Upper lobe of right lung (tissue), 1 donor: ENCODE measurements at places on chromosomes 3 and 15.

DNA sequence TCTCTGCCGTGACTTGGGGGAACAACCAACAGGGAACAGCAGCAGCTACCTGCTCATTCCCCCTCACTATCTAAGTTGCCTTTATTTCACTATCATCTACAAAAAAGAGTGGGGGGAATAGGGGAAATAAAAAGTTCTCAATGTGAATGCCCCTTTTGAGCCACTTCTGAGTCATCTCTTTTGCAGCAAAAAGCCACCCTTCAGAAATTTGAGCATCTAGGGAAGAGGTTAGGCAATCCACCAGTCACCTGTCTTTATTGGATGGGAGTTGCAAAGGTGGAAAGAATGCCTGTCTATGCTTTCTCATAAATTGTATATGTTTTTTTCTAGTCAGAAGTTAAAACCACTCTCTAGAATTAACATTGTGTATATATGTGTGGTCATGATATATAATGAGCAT, 41.1 kb downstream of the GPD1L start:
- no peak for DNase-seq

GRCh38 chr15:79130535-79131130, 40.1 kb upstream of the RASGRF1 start:
- DNase-seq = no peak

- DNase-seq = no peak
These were observed 319 bp upstream of the TP63 start for GRCh38 chr3:189630767-189631372.

- no peak for DNase-seq
These were observed 109.8 kb downstream of the EPHA3 start for GRCh38 chr3:89217148-89217685.

DNA sequence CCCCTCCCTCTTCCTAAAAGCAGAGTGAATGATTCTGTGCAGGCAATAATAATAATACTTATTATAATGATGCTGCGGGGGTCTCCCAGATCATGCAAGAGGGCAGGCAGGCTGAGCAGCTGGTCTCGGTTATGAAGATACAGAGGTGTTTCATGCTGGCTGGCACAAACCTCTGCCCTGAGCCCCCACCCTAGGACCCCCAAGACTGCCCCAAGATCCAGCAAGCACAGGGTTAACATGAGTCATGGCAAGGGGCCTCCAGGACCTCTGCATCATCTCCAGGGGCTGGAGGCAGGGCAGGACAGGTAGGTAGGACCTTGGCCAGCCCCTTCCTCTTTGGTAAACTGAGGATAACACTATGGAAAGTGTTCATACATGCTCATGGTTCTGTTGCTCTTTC, 2.7 kb downstream of the MGLL start:
- DNase-seq = no peak

DNA sequence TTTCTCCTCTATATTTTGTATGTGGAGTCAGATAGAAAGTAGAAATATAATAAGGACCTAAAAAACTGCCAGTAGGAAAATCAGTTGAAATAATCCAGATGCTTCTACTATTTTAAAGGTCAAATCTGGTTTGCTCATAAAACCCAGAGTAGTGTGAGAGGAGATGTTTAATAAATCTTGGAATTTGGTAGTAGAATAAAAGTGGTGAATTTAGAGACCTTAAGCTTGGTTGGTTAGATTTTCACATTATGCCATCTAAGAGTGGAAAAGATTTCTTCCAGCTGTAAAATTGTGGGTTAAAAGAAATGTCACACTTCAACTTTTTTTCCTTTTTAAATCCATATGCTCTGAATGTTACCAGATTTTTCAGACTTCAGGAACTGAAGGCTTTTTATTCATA, 266.4 kb upstream of the GOLIM4 start:
- no peak for DNase-seq

- no peak for DNase-seq
These were observed 148 bp downstream of the RBMS3 start for GRCh38 chr3:29281094-29281343.

- no peak for DNase-seq
These were observed 43.4 kb upstream of the SLC6A1 start for GRCh38 chr3:10949197-10949596.

DNA sequence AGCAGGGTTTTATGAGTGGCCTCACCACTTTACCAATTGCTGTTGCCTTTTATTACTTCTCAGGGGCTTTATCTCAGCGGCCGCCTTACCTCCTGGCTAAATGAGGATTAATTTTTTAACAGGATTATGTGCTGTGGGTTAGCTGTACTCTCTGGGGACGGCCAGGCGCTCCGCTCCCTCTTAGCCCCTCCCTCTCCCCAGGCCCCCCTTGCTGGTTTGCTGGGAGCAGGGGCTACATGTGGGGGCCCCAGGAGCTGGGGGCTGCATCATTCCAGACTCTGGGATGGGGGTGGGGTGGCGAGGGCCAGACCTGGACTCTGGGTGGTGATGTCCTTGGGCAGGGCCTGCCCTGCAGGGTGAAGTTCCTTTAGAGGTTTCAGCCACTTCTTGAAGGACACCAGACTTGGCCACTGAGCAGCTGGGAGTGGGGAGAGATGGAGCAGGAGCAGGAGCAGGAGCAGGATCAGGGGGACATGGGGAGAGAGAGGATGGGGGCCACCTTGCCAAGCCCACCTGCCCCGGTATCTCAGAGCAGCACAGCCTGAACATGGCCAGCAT, 196.1 kb downstream of the GOLGA6L6 start:
- peak; percentile 71 for DNase-seq

DNA sequence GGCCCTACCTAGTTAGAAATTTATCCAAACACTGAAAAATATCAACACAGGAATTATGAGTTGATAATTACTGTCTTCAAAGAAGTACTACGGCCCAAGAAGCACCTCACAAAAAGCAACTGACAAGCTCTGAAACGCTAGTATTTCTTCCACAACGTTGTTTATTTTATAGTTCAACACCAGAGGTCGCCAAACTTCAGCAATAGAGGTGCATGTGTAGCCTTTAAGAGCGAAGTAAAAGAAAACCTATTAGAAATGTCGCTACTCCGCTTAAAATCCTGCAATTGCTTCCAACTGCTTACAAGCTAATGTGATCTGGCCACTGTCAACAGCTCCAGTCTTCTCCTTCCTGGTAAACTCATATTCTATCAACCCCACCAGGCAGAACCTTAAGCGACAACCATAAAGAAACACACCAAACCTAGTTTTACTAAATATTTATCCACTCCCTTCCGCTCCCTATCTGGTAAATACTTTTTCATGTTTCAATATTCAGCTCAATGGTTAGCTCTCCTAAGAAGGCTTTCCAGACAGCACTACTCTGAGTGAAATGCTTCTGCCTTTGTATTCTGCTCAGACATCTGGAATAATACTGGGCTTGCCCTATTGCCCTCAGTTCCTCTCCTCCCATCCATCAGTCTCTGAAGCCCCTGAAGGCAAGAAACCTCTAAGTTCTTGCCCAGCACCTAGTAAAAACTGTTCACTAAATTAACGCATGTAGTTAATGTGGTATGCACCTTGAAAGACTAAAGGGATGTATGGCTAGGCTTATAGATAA, 110.2 kb downstream of the NR1I2 start:
- no peak for DNase-seq

DNA sequence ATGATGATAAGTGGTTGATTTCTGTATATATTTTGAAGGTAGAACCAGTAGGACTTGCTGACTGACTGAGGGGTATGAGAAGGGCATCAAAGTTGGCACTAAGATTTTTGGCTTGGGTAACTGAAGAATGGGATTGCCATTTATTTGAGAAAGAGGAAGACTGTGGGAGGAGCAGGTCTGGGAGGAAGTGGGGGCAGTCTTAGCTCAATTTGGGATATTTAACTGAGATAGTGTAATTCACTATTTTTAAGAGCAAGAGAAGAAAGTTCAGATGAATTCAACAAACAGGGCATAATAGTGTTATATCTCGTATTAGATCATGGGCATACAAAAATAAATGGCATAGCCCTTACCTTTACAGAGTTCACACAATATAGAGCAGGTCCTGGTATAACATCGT, 1.7 kb downstream of the BUB1B start:
- DNase-seq = no peak

GRCh38 chr15:50876989-50877360, 31.5 kb upstream of the AP4E1 start:
- no peak for DNase-seq

GRCh38 chr15:96093063-96093462, 237.4 kb upstream of the NR2F2 start:
- no peak for DNase-seq

DNA sequence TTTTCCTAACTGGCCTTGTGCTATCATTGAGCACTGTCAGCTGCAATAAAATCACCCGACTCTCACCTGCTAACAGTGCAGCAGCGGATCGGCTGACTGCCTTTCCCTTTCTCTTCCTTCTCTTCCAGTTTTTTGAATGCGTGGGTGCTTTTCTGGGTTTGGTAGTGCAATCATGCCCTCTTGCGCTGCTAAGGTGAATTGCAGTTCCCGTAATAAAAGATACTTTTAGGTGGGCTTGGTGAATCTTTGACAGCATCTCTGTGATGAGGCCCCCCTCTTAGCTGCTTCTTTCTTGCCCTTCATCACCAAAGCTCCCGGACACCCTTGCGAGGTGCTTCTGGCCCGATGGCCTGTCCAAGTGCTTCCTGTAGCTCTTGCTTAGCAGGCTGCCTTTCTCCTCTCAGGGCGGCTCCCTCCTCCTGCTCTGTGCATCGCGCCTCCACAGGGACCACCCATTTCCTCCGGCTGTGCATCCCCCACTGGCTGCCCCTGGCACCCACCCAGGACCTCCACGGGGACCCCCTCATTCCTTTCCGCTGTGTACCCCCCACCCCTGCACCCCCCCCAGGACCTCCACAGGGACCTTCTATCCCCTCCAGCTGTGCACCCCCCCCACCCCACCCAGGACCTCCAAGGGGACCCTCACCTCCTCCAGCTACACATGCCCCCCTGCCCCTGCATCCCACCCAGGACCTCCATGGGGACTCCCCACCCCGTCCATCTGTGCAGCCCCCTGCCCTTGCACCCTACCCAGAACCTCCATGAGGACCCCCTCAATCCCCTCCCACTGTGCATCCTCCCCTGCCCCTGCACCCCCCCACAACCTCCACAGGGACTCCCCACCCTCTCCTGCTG, 50.8 kb upstream of the RPL32 start:
- no peak for DNase-seq

- no peak for DNase-seq
These were observed 108.1 kb upstream of the ABHD17C start for GRCh38 chr15:80587007-80587406.

DNA sequence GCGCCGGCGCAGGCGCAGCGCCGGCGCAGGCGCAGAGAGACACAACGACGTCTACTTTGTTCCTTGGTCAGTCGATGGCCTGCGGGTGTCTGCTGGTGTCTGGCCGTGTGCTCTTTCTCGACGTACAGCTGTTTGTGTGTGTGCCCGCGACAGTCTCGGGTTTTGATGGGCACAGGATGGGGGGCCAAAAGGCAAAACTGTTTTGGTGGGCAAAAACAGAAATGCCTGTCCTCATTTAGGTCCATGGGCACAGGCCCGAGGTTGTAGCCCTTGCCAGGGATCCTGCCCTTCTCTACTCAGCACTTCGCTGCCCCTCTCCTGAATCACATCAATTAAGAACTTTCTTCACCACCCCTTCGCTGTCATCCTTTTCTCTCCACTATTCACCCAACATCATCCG, 184.8 kb upstream of the CHL1 start:
- DNase-seq = no peak

GRCh38 chr3:160876643-160877042, 120.6 kb downstream of the PPM1L start:
- DNase-seq = no peak

DNA sequence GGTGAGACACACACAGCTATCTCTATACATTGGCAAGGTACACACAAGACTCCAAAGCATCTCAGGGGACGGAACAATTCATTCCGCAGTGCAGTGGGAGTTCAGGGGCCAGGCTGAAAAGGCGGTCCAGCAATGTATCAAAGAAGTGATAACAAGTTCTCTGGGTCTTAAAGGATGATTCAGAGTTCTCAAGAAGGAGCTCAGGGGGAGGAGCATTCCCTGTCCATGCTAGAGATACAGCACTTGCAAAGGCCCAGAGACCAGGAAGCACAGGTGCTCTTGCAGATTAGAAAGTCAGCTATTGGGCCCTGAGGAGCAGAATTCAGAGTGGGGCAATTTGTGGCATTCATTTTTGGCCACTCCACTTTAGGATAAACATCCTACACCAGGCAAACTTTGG, 34.9 kb downstream of the MECOM start:
- DNase-seq = no peak

DNA sequence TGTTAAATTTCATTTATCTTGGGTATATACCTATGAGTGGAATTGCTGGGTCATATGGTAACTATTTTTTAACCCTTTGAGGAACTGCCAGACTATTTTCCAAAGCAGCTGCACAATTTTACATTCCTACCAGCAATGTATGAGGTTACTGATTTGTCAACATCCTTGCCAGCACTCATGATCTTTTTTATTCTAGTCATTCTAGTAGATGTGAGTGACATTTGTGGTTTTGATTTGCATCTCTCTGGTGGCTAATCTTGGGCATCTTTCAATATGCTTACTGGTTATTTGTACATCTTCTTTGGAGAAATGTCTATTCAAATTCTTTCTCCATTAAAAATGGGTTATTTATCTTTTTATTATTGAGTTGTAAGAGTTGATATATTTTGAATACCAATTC, 21.3 kb upstream of the LRRC58 start:
- no peak for DNase-seq

DNA sequence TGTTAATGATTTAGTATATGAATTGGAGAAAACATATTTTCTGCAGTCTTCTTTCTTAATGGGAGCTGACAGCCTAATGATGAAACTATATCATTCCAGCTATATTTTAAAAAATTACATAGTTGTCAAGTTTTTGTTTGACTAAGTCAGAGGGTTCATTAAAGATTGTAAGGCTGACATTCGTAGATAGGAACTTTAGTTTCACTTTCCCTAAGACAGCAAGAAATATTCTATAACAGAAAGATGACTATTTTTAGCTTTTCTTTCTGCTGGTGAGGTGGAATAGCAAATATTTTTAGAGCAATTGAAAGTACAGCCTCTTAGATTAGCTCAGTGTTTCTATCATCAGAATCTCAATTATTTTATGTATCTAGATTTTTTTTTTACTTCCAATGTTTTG, 60.2 kb downstream of the PIAS1 start:
- DNase-seq = no peak

GRCh38 chr3:13072239-13072599, 1.0 kb downstream of the IQSEC1 start:
- no peak for DNase-seq

DNA sequence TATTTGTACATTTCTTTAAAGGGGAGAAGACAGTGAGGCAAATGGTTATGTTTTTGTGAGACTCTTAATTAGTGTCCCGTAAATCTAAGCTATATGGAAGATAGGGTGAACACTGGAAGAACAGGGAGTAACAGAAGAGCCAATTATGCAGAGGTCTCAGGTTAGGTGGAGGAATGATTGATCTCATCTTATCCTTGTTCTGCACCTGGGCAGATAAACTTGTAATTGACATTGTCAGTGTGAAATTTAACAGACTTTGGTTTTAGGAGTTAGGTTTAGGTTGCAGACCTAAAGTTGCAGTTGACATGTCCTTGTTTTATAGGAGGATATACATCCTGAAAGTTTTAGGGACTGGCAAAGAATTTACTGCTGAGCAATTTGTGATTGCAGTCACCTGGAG, 3.1 kb upstream of the TWF2 start:
- DNase-seq = no peak

- peak; percentile 74 for DNase-seq
These were observed 927 bp downstream of the SMAD6 start for GRCh38 chr15:66702787-66703539.

GRCh38 chr3:32437896-32438295, 46.2 kb downstream of the CMTM7 start:
- DNase-seq = no peak
